ENCODE measurements at places on chromosomes 2 and 18.

DNA sequence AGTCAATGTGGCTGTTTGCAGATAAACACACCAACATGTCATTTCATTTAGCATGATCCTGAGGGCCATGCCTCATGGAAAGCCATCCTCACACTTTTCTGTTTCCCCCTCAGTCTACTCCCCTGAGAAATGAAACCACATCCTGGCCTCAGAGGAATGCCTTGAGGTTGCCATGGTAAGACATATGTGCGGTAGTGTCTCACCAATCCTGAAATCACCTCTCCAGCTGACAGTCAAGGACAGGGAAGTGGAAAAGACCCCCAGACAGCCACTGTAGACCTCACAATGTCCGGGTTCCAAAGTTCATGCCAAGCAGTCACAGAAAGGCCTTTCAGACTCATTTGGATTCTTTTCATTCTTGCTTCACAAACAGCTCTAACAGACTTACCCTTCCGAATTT is 175.2 kb upstream of the PKDCC start:
- H3K4me3 ChIP-seq, result no peak overlapping the region
- H3K4me1 ChIP-seq, result peaks cover 6% of the 10 kb centered on the region
- no peaks in the 10 kb centered on the region for H3K27me3 ChIP-seq
- H3K27ac ChIP-seq, result no peak overlapping the region
- H3K36me3 ChIP-seq, result no peaks in the 10 kb centered on the region
- no peak for DNase-seq

GRCh38 chr2:241161646-241162281 is 11.5 kb downstream of the PPP1R7 start:
- no peaks in the 10 kb centered on the region for H3K4me1 ChIP-seq
- H3K27ac ChIP-seq, result no peak overlapping the region
- peaks cover 7% of the 10 kb centered on the region for H3K36me3 ChIP-seq
- no peak overlapping the region for H3K4me3 ChIP-seq

DNA sequence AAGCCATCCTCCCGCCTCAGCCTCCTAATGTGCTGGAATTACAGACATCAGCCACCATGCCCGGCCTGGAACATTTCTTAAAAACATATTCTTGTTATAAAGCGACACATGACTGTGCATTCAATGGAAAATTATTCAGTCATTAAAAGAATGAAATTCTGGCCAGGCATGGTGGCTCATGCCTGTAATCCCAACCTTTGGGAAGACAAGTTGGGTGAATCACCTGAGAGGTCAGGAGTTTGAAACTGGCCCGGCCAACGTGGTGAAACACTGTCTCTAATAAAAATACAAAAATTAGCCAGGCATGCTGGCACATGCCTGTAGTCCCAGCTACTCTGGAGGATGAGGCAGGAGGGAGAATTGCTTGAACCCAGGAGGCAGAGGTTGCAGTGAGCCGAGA is 21.6 kb upstream of the RPRD1A start:
- no peaks in the 10 kb centered on the region for H3K36me3 ChIP-seq
- H3K4me1 ChIP-seq, result no peaks in the 10 kb centered on the region
- H3K27me3 ChIP-seq, result no peaks in the 10 kb centered on the region
- no peak overlapping the region for H3K27ac ChIP-seq

- H3K4me1 ChIP-seq, result no peaks in the 10 kb centered on the region
- no peak overlapping the region for H3K4me3 ChIP-seq
- H3K27ac ChIP-seq, result no peak overlapping the region
- H3K36me3 ChIP-seq, result no peaks in the 10 kb centered on the region
Measured at GRCh38 chr2:23388294-23388693, 3.3 kb downstream of the KLHL29 start.

GRCh38 chr2:133641497-133641896 is 73.2 kb upstream of the NCKAP5 start:
- no peak for DNase-seq
- H3K4me1 ChIP-seq, result no peaks in the 10 kb centered on the region
- no peak overlapping the region for H3K27ac ChIP-seq
- no peaks in the 10 kb centered on the region for H3K27me3 ChIP-seq
- H3K36me3 ChIP-seq, result no peaks in the 10 kb centered on the region

GRCh38 chr2:208269091-208269490 is 3.0 kb downstream of the PIKFYVE start:
- no peak overlapping the region for H3K4me3 ChIP-seq
- no peaks in the 10 kb centered on the region for H3K27me3 ChIP-seq
- H3K4me1 ChIP-seq, result peaks cover 8% of the 10 kb centered on the region
- peaks cover 24% of the 10 kb centered on the region for H3K36me3 ChIP-seq
- no peak for DNase-seq
- no peak overlapping the region for H3K27ac ChIP-seq

DNA sequence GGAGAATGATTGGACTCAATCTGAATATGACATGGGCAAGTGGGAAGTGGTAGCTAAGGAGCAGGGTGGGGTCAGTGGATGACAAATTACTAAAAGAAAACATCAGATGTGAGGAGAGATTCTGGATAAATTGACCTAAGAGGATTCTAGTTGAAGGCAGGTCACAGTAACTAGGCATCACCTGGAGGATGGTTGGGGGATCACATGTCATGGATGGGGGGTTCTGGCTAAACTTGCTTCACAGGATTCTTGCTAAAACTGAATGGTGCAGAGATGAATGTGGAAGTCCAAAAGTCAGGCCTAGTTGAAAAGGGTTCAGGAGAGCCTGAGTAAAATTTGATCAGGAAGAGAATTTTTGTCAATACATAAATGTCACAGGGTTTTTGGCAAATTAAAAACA is 18.3 kb downstream of the CLHC1 start:
- no peak overlapping the region for H3K27ac ChIP-seq
- H3K4me3 ChIP-seq, result no peak overlapping the region
- no peaks in the 10 kb centered on the region for H3K27me3 ChIP-seq
- no peak for DNase-seq
- H3K36me3 ChIP-seq, result no peaks in the 10 kb centered on the region

GRCh38 chr2:176484838-176485237 is 215.6 kb downstream of the MTX2 start:
- H3K27me3 ChIP-seq, result peaks cover 40% of the 10 kb centered on the region
- peak; percentile 55 for DNase-seq
- H3K36me3 ChIP-seq, result no peaks in the 10 kb centered on the region
- no peak overlapping the region for H3K4me3 ChIP-seq
- no peak overlapping the region for H3K27ac ChIP-seq

- no peaks in the 10 kb centered on the region for H3K27me3 ChIP-seq
- no peaks in the 10 kb centered on the region for H3K36me3 ChIP-seq
- H3K4me1 ChIP-seq, result peaks cover 17% of the 10 kb centered on the region
- H3K4me3 ChIP-seq, result no peak overlapping the region
- H3K27ac ChIP-seq, result no peak overlapping the region
Measured at GRCh38 chr2:119862127-119862889, 102.6 kb downstream of the PTPN4 start.

GRCh38 chr2:57479981-57480380 is 566.6 kb upstream of the VRK2 start:
- H3K27me3 ChIP-seq, result no peaks in the 10 kb centered on the region
- no peaks in the 10 kb centered on the region for H3K36me3 ChIP-seq
- H3K4me3 ChIP-seq, result no peak overlapping the region
- DNase-seq, result no peak
- H3K27ac ChIP-seq, result no peak overlapping the region

DNA sequence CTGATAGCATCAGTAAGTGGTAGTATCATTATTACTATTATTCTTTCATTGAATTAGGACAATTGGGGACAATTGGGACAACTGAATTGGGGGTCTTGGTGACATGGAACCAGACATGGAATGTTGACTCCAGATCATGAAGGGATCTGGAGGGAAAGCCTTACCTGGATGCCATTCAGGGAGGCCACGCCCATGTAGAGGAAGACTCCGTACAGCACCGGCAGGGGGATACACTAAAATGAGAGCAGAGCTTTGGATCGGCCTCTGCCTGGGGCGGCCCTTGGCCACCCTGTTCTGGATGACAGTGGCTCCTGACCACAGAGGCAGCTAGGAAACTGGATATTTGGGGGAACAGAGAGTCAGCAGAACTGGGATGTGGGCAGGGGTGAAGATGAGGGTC is 29.2 kb downstream of the MTHFD2 start:
- peaks cover 21% of the 10 kb centered on the region for H3K4me1 ChIP-seq
- H3K27ac ChIP-seq, result peak overlapping the region; percentile 92
- no peak for DNase-seq
- no peaks in the 10 kb centered on the region for H3K36me3 ChIP-seq
- H3K27me3 ChIP-seq, result no peaks in the 10 kb centered on the region
- no peak overlapping the region for H3K4me3 ChIP-seq

DNA sequence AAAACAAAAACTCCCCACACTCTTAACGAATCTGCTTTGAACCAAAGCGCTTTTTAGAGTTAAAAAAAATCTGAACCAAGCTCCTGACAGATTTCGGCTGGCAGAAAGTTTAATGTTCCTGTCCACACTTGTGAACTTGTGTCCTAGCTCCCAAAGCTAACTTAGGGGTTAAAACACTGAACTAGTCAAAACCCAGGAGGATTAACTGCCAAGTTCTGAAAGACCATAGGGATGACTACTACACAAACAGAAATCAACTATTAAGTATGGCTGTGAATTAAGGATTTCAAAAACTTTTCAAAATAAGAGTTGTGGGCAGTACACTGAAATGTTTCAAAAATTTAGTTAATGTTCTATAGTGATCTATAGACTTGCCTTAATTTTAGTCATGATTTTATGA is 26.2 kb upstream of the CDKL4 start:
- H3K27ac ChIP-seq, result no peak overlapping the region
- H3K4me1 ChIP-seq, result no peaks in the 10 kb centered on the region
- no peak for DNase-seq
- no peak overlapping the region for H3K4me3 ChIP-seq
- H3K27me3 ChIP-seq, result no peaks in the 10 kb centered on the region
- H3K36me3 ChIP-seq, result peaks cover 38% of the 10 kb centered on the region

DNA sequence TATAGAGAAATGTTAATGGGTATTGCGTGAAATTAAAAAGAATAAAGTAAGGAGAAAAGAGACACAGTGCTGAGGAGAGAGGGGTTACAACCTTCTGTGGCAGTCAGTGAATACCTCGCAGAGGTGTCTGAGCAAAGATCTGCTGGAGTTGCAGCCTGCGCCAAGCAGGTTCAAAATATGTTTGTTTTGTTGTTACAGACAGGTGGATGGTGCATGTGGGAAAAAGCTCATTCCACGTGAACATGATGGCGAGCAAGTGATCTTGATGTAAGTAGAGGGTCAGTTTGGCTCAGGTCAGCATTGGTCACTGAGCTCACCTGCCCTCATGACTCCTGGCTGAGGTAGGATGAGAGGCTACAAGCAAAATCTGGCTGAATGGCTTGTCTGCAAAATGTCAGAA is 66.2 kb downstream of the SOX11 start:
- peaks cover 4% of the 10 kb centered on the region for H3K4me1 ChIP-seq
- no peaks in the 10 kb centered on the region for H3K36me3 ChIP-seq
- DNase-seq, result no peak
- no peak overlapping the region for H3K4me3 ChIP-seq
- no peak overlapping the region for H3K27ac ChIP-seq
- H3K27me3 ChIP-seq, result no peaks in the 10 kb centered on the region

Measured in cardiac muscle cell (in vitro differentiated cells and primary cell).